Hematopoietic multipotent progenitor cell treated with erythropoietin and hydrocortisone succinate and interleukin-3 and kit ligand, for 4 days (in vitro differentiated cells): ENCODE measurements at places on chromosomes 5 and 9.

DNA sequence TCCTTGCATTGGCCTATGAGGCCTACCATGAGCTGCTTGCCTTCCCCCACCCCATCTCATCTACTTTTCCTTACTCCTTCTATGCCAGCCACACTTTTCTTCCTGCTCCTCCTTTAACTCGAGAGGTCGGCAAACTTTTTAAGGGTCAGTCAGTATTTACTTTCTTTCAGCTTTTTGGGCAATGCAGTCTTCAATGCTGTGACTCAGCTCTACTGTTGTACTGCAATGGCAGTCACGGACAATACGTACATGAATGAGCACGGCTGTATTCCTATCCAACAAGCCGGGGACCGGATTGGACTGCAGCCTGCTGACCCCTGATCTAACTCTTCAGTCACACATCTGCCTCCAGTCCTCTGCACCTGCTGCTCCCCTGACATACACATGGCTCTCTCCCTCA is 602 bp upstream of the ACTL7A start:
- DNase-seq: no peak

DNA sequence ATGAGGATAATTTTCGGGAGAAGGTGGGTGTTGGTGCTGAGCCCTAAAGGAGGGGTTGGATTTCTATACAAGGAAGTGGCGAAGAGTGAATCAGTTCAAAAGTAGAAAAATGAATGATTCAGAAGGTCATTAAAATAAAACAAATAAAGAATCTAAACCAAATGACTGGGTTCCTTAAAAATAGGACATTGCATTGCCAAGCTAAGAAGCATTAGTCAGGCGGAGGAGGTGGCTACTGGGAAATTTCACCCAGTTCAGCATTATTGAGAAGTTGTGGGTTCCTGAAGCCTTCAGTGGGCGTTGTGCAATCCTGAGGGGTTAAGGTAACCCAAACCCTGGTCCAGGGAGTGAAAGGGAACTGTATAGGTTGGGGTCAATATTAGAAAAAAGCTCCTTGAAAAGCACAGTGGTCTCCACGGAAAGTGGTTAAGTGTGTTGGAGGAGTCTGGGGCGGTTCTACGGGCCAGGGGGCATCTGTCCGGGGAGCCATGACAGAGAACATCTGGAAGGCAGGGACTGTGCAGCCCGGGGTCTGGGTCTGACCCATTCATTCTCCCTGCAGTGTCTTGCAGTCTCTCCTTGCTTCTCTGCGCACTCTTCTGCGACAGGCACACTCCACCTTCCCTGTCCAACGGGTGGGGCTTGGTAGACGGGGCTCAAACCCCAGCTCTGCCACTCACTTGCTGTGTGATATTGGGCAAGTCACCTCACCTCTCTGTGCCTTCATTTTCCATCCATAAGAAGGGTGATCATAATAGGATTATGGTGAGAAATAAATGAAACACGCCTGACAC is 27.6 kb upstream of the DUSP1 start:
- DNase-seq: peak; percentile 85

DNA sequence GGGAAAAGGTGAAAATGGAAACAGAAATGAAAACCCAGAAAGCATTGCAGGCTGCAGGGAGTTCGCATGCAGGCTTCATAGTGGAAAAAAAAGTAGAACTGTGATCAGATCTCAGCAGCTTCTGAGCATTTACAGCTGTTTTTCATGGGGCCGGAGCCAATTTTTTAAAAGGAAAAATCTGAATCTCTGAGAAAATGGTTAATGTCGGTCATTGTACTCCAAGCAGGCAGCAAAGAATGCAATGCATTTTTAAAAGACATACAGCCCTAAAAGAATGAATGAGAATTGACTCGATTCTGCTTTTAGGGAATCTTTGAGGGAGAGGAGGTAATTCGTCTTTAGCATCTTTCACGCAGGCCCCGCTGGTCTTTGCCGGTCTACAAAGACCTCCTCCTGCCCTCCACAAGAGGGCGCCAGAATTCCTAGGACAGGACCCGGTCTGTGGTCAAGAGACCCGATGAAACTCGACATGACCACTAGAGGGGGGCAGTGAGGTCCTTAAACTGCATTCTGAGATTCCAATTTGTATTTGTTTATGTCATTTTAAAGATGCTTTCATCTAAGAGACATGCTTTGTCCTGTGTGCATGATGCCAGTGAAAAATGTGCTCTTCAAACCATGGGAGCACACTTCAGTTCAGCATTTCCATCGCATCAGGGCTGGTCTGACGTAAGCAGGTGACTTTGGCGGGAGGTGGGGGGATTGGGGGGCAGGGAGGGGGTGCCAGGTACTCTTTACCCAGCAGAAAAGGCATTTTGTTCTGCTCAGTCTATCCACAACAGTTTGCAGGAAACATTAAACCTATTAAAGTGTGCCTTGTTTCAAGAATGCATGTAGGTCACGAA is 43.7 kb upstream of the TMEM252 start:
- peak; percentile 97 for DNase-seq

DNA sequence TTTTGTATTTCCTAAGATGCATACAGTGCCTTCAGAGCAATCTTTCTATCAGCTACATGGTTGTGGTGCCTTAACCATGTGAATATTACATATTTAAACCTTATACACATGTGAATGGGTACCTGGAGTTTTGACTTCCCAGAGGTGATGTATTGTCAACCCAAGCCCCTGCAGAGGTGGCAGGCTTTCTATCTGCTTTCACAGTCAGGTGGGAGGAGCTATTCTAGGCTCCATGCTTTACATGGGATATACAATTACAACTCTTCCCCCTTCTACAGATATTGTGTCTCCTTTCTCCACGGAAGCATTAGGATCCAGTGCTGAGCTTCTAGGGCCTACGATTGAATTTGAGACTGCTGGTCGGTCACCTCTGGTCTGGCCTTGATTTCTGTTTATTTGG is 89.8 kb upstream of the TUT7 start:
- no peak for DNase-seq

GRCh38 chr5:141692533-141692888 is 10.5 kb upstream of the ARAP3 start:
- no peak for DNase-seq

GRCh38 chr5:132496191-132496630 is 5.6 kb upstream of the IRF1 start:
- DNase-seq: peak; percentile 92

- DNase-seq: peak; percentile 88
These were observed 54.3 kb downstream of the EHMT1 start for GRCh38 chr9:137672907-137673791.
